ENCODE measurements at places on chromosomes 2 and 18. TPM values are rescaled to one million over a fixed set of nuclear protein-coding genes. Genes with fewer than 3 reads are reported as not detected.

GRCh38 chr18:56235481-56236013, 402.8 kb downstream of the TXNL1 start:
- H3K27ac ChIP-seq: no peak overlapping the region
- H3K4me1 ChIP-seq: no peaks in the 10 kb centered on the region
- peak; percentile 23 for DNase-seq
- no peak overlapping the region for H3K4me3 ChIP-seq

DNA sequence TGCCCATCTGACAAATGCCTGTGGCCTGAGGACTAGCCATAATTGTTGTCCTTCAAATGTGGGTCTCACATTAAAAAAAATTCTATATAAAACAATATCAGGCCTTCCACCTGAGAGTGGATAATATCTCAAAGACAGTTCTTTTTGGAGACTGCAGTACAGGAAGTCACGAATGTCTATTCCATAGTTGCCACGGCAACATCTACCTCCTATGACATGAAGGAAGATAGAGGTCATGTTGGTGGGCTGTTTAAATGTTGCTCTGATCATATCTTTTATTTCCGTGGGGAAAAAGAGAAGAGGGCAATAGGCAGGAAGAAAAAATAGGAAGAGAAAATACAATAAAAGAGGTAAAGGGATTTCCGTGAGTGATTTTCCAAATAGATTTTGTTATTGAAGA, 151.8 kb downstream of the ARL6IP6 start:
- H3K4me3 ChIP-seq: no peak overlapping the region
- DNase-seq: no peak
- no peaks in the 10 kb centered on the region for H3K4me1 ChIP-seq
- no peaks in the 10 kb centered on the region for H3K36me3 ChIP-seq
- no peak overlapping the region for H3K27ac ChIP-seq

DNA sequence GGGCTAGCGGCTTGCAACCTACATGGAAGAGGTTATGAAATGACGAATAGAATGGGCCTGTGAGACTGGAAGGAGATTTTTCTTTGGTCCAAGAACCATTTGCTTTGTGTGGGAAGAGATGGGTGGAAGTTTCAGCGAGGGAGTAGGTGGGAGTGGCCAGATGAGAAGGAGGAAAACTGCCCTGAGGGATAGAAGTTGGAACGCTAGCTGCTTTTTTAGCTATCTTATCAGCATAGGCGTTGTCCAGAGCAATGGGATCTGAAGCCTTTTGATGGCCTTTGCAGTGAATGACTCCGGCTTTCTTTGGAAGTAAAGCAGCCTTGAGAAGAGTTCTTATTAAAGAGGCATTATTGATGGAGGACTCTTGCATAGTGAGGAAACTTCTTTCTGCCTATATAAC, 52.4 kb downstream of the SPTBN1 start:
- DNase-seq: no peak
- H3K4me3 ChIP-seq: no peak overlapping the region
- no peaks in the 10 kb centered on the region for H3K36me3 ChIP-seq
- H3K4me1 ChIP-seq: 0 out of 2 replicates have a peak, but pooled peaks cover 4% of the 10 kb centered on the region

DNA sequence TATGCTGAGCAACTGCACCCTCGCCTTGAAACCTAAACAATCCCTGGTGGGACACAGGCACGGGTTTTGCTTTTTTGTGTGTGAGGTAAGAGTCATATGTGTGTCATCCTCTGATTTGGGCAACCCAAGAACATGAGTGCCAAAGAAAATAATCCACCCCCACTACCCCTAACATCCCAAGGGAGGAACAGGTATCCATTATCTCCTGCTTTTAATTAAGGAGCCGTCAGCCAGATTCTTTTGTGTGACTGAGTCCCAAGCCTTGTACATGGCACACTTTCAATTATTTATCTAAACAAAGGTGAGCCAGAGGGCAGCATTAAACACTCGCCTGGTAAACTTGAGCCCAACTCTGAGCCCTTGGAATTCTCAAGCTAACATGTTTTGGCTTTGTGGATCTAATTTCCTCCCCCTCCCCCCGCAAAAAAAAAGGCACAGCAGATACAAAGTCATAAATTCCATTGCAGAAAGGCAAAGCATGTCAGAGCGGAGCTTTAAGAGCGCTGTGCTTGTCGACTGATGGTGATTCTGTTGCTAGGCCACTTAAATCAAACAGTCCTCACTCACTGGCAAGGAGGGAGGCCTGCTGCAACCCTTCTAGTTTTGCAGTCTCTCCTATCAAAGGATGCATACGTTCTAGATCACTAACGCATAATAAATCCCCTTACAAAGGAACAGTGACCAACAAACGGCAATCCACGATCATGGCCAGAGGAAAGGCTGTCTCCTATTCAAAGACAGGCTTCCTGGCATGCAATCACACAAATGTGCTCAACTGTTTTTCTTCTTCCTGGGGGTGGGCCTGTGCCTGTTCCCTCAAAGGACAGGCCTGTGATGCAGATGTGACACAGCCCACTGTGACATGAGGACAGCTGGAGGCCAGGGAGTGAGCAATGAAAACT, 143.5 kb upstream of the LMAN1 start:
- no peak overlapping the region for H3K27ac ChIP-seq
- H3K4me1 ChIP-seq: peaks cover 5% of the 10 kb centered on the region
- H3K4me3 ChIP-seq: no peak overlapping the region

- peak overlapping the region; percentile 7 for H3K27ac ChIP-seq
- H3K36me3 ChIP-seq: no peaks in the 10 kb centered on the region
- H3K27me3 ChIP-seq: no peaks in the 10 kb centered on the region
- H3K4me3 ChIP-seq: no peak overlapping the region
- DNase-seq: no peak
Observed at GRCh38 chr2:188495969-188496431, 204.3 kb downstream of the GULP1 start.

DNA sequence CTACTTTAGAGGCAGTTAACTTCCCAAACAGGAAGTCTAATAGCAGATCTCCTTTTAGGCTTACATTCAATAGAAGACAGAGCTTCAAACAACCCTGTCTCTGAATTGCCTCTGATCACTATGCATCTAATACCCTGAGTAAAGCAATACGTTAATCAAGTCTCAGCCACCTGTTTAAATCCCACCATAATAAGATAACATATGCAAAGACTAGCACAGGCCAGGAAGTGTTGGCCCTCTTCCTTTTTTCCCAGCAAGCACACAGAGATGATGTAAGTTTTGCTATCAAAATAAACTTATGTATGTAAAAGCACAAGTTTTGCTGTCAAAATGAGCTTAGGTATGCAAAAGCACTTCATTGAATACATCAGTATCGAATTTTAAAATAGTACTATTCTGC, 385.5 kb downstream of the RND3 start:
- H3K36me3 ChIP-seq: no peaks in the 10 kb centered on the region
- no peaks in the 10 kb centered on the region for H3K27me3 ChIP-seq
- H3K4me3 ChIP-seq: no peak overlapping the region
- no peak for DNase-seq

DNA sequence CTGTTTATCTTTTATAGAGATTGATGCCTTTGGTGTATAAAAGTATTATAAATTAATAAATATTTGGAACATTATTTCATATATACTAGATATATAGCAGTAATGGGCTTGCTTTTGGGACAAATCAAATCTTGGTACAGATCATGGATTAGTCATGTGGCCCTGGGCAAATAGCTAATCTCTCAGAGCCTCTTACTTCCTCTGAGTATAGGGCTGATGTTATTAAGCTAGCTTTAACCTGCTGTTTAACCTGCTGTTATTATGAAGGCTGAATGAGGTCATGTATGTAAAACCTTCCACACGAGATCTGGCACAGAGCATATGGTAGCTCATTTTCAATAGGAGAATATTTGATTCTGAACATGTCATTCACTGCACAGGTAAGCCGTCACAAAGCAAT, 5.7 kb downstream of the ITGB6 start:
- H3K4me3 ChIP-seq: no peak overlapping the region
- DNase-seq: no peak
- no peak overlapping the region for H3K27ac ChIP-seq
- no peaks in the 10 kb centered on the region for H3K4me1 ChIP-seq
- H3K27me3 ChIP-seq: no peaks in the 10 kb centered on the region

DNA sequence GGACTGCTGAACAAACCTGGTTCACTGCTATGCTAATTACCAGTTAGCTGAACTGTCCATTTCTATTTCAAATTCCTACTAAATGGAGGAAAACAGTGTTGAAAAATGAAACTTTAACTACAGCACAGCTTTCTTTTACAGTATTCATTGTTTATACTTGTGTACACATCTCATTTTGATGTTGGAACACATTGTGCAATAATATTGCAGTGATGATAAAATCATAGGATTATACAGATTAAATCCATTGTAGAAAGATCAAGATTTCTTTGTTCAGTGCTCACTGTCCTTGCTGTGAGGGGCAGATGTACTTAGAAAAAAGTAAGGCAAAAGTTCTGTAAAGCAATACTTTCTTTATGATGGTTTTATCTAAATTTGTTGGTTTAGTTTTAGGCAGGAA, 1055.1 kb downstream of the LRP1B start:
- no peak overlapping the region for H3K4me3 ChIP-seq
- peaks cover 17% of the 10 kb centered on the region for H3K4me1 ChIP-seq
- H3K27me3 ChIP-seq: no peaks in the 10 kb centered on the region
- no peak overlapping the region for H3K27ac ChIP-seq
- no peaks in the 10 kb centered on the region for H3K36me3 ChIP-seq

DNA sequence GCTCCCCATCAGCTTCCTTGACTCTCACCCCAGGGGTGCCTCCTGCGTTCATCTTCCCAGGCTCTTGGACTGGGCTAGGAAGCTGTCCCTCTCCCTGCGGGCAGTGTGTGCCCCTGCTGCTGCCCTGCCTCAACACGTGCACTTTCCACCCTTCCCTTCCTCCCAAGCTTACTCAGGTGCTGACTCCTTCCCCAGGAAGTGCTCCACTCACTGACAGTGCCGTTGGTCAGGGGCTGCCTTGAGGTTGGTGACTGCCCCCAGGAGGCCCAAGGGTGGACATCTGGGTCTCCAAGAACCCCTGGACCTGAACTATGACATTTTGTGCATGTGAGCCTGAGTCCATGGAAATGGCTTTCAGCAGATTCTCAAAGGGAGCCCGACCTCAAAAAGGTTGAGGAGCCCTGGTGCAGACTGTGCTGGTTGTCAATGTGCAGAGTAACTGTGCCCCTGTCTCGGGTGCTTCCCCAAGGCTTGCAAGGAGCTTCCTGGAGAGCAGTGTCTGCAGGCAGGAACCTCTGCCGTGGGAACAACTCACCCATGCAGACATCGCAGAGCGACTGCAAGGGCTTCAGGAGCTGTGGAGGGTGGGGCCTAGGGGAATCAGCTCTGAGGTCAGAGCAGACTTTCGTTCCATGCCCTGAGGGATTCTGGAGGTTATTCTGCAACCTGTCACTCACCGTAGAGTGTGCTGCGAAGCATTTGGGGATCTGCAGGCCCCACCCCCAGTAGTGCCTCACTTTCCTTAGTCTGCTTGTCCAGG, 116.5 kb upstream of the MCFD2 start:
- no peak for DNase-seq
- H3K27ac ChIP-seq: no peak overlapping the region
- H3K36me3 ChIP-seq: 0 out of 2 replicates have a peak, but pooled peaks cover 2% of the 10 kb centered on the region
- peaks cover 16% of the 10 kb centered on the region for H3K4me1 ChIP-seq
- no peaks in the 10 kb centered on the region for H3K27me3 ChIP-seq

DNA sequence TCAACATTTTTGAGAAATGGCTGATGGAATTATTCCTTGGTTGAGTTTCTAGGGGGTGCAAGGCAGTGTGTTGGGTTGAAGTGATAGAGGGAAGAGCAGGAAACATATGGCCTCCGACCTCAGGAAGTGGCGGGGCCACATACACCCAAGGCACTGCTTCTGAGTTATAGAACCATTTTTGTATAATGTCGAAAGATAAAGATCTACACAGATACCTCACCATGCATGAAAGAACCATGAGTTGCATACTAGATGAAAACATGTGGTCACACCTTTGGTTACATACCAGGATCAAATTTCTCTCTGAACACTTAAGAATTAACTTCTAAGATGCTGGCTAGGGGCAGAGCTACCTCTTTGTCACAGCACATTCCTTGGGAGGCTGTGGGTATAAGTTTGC, 23.2 kb downstream of the LAMA3 start:
- no peak for DNase-seq
- no peaks in the 10 kb centered on the region for H3K27me3 ChIP-seq
- no peak overlapping the region for H3K4me3 ChIP-seq
- H3K36me3 ChIP-seq: no peaks in the 10 kb centered on the region

DNA sequence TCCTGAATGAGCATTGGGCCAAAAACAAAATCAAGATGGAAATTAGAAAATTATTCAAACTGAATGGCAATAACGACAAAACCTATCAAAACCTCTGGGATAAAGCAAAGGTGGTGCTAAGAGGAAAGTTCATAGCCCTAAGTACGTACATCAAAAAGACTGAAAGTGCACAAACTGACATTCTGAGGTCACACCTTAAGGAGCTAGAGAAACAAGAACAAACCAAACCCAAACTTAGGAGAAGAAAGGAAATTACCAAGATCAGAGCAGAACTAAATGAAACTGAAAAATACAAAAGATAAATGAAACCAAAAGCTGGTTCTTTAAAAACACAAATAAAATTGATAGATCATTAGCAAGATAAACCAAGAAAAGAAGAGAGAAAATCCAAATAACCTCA, 1543.5 kb upstream of the ACVR2A start:
- no peak for DNase-seq
- H3K27ac ChIP-seq: no peak overlapping the region
- H3K27me3 ChIP-seq: no peaks in the 10 kb centered on the region
- H3K4me1 ChIP-seq: no peaks in the 10 kb centered on the region
- no peaks in the 10 kb centered on the region for H3K36me3 ChIP-seq

DNA sequence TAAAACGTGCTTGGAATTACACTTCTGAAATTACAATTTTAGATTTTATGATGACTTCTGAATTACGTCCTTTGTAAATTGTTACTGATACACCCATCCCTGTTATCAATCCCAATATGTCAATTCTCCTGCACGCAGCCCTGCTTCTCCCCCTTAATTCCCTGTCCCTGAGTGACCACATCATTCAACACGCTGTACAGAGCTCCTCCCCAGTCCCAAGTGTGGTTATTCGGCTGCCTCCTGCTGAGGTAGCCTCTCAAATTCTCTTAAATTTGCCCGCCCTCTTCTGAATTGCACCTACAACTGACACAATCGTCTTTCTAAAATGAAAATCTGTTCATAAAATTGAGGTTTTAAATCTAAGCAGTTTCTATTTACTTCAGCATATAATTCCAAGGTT, 10.1 kb downstream of the SERPINB8 start:
- peaks cover 54% of the 10 kb centered on the region for H3K27me3 ChIP-seq
- H3K27ac ChIP-seq: no peak overlapping the region
- no peaks in the 10 kb centered on the region for H3K4me1 ChIP-seq
- H3K4me3 ChIP-seq: no peak overlapping the region
- no peaks in the 10 kb centered on the region for H3K36me3 ChIP-seq

DNA sequence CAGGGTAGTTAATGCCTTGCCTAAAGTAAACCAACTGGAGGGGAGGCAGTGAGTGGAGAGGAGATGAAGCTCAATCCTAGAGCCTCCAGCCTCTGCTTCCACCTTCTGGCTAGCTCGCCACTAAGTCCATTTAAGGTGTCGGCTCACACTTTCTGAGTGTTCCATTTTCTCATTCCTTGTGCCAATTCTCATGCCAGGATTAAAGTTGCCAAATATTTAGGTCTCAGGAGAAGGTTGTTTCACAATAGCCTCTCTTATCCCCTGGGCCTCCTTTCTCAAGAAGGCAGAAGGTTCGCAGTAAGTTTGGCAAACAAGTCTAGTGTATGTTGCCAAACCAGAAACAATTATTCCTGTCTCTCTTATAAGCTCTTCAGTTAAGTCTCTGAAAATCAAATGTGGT, 57.2 kb downstream of the TACR1 start:
- DNase-seq: no peak
- no peaks in the 10 kb centered on the region for H3K36me3 ChIP-seq
- no peak overlapping the region for H3K27ac ChIP-seq
- H3K27me3 ChIP-seq: no peaks in the 10 kb centered on the region
- 0 out of 2 replicates have a peak, but pooled peaks cover 3% of the 10 kb centered on the region for H3K4me1 ChIP-seq

KLHL41 gene
- not detected for total RNA-seq

ABCB11 gene
- not detected for total RNA-seq

ADAM17 gene
- total RNA-seq: 23.5 TPM

GAL3ST2 gene
- 1.5 TPM for total RNA-seq

COL3A1 gene
- total RNA-seq: 0.17 TPM

TGOLN2 gene
- total RNA-seq: 49.4 TPM

ITGB1BP1 gene
- 29.1 TPM for total RNA-seq

ZNF396 gene
- total RNA-seq: 0.85 TPM

All from GM23338 (cell line).